Spinal cord (tissue), 10 donors: ENCODE measurements at places on chromosomes 16 and 17.

GRCh38 chr16:51509336-51509735 lies 358.3 kb upstream of the SALL1 start:
- no peak for DNase-seq

- no peak for DNase-seq
Observed at GRCh38 chr17:5698959-5699358, 114.7 kb upstream of the NLRP1 start.

DNA sequence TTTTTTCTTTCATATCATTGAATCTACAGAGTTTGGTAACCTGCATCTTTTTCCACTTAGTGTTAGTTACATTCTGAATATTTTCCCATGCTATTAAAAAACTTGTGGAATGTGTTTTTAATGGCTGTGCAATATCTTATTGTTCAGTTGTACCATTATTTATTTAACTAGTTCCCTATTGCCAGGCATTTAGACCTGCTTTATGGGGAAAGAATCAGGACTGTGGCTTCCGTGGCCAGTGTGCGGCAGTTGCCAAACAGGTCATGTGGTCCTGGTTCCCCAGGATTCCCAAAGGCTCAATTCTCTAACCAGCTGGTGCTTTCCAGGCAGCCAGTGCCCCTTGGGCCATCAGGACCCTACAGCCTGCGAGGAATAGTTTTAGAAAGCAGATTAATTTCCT lies 30.8 kb downstream of the NDEL1 start:
- DNase-seq: no peak

- no peak for DNase-seq
Observed at GRCh38 chr16:9633844-9634243, 542.4 kb downstream of the HAPSTR1 start.

DNA sequence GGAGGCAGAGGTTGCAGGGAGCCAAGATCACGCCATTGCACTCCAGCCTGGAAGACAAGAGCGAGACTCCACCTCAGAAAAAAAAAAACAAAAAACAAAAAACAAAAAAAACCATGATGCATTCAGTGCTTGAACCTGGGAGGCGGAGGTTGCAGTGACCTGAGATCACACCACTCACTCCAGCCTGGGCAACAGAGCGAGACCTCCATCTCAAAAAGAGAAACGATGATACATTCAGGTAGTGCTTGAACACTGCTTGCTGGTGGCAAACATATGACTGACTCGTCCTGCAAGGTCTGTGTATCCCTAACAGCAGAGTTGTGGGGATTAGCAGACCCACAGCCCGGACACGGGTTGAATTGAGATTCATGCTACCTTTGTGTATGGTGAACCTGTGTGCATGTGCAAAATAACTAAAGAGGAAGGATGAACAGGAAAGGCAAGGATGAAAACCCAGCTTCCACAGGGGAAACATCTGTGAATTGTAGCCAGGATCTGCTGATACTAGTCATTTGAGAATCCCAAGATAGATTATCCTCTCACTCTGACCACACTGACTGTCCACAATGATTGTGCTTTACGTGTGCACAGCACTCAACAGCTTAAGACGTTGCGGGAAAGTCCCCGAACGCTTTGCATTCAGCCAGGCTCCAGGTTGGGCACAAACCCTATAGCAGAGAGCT lies 52.4 kb upstream of the MRPS23 start:
- no peak for DNase-seq

GRCh38 chr16:56424791-56425438 lies 430 bp downstream of the AMFR start:
- DNase-seq: peak; percentile 62
